ENCODE measurements at places on chromosomes 1 and 21.
A peak's percentile ranks its signal among the peaks of the same experiment; 100 is the strongest.

DNA sequence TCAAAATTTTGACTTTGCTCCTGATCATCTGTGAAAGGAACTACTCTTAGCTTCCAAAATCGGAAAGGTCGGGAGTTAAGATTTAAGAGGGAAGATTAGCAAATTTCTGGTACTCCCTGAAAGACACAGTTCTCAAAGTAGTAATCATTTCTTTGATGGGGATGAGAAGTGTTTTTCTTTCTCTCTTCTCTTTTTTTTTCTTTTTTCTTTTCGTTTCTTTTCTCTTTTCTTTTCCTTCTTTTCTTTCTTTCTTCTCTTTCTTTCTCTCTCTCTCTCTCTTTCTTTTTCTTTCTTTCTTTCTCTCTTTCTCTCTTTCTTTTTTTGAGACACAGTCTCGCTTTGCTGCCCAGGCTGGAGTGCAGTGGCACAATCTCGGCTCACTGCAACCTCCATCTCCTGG, 5.1 kb upstream of the RAB29 start:
- DNase-seq, result no peak

DNA sequence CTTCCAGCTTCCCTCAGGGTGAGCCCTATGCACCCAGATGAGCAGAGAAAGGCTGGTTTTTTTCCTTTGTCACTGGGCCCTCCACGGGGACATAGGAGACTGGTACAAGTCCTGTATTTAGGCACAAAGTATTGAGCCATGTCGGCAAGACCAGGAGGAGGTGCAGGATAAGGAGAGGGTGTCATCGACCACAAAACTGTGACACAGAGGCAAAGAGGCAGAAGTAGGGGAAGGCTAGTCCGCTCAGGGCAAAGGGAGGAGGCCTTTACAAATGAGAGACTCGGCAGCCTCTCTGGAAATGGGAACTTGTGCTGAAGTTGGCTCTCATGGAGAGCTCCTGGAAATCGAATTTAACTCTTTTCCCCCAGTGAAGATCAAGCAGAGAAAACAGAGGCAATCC, 70.7 kb upstream of the CAMK1G start:
- DNase-seq, result no peak

- DNase-seq, result no peak
Observed at GRCh38 chr21:41269535-41269934, 47.1 kb upstream of the FAM3B start.

DNA sequence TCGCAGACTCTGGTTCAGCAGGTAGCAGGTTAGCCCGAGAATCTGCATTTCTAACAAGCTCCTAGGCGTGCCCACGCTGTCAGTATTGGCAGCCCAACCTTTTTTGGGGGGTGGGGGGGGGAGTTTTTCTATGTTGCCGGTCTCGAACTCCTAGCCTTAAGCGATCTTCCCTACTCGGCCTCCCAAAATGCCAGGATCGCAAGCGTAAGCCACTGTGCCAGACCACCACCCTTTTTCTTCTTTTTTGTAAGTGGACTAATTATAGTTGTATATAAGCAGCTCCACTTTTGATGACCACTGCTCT, 480 bp upstream of the MIS18A start:
- DNase-seq, result no peak

DNA sequence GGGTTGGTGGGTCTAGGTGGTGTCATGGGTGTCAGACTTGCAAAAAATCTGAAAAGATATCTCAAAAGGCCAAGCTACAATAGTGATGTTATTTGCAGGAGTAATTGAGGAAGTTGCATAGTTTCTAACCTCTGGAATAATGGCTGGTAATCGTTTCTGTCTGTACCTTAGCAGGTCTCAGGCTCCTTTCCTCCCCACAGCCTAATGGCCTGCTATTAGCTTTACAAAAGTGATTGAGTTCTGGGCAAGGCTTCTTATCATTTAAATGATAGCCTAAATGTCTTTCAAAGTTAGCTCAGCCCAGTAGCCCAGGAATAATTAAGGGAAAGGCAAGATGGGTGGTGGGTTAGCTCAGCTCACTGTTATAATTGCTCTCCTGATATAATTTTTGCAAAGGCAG, 37.7 kb upstream of the IGSF5 start:
- DNase-seq, result no peak

GRCh38 chr21:42614396-42614795, 39.0 kb upstream of the PDE9A start:
- peak; percentile 65 for DNase-seq

DNA sequence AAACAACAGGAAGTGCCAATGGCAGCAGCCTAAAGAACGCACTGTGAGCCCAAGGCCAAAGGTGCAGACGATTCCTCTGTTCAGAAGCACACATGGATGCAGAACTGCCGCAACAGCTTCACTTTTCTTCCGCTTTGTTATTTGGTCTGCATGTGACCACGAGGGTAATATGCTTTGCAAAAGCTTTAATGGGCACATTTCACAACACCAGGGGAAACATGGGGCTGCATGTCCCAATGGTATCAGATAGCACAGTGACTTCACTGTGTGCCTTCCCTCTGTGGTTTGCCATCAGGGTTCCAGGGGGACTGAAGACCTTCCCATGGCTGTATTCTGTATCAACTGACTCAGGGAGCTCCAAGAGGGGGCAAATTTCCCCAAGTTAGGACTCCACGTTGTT, 28.3 kb downstream of the THAP3 start:
- DNase-seq, result no peak

GRCh38 chr1:47871799-47872353, 125.3 kb downstream of the TRABD2B start:
- DNase-seq, result no peak

GRCh38 chr1:1307261-1307922, 338 bp downstream of the ACAP3 start:
- DNase-seq, result no peak

DNA sequence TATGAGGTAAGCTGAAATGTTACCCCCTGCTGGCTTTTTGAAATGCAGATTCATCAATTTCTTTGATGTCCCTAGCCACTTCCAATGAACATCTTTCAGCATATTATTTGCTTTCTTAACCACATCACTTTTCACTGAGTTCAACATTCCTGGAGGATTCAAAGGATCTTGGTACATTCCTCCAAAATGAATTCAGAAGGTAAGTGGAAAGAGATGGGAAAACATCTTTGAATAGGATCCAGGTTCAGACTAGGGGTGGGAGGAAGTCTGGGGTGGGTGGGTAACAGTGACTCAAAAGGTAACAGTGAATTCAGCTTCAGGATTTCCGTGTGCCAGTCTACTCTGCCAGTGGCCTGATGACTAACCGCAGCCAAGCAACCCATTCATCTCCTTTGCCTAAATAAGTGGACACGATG, 180.7 kb downstream of the ZC3H11B start:
- no peak for DNase-seq

DNA sequence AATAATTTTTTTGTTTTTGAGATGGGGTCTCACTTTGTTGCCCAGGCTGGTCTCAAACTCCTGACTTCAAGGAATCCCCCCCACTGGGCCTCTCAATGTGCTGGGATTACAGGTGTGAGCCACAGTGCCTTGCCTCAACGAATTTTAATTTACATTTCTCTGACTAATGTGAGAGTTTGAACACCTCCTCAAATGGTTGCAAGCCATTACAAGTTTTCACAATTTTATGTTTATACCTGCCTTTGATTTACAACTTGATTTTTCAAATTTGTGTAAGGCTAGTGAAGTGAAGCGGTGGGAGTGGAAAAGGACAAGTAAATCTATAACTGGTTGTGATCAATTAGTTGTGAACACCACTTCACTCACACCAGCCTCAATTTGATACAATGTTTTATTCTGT, 8.9 kb upstream of the RHBDL2 start:
- no peak for DNase-seq

DNA sequence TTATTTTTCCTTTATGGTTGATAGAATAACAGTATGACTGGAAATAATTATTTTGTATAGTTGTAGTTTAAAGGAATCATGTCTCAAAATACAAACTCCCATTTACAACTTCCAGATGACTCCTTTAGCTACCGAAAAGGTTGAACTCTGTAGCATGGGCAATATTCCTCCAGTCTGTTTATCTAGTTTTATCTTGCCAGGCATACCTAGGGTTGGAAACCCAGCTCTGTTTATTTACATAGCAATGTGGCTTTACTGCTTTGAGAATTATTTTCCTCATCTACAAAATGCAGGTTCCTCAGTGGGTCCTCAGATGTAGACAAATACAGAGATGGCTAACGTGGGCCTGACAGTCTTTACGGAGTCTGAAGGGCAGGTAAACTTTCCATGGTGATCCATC, 51.1 kb downstream of the C8A start:
- no peak for DNase-seq

DNA sequence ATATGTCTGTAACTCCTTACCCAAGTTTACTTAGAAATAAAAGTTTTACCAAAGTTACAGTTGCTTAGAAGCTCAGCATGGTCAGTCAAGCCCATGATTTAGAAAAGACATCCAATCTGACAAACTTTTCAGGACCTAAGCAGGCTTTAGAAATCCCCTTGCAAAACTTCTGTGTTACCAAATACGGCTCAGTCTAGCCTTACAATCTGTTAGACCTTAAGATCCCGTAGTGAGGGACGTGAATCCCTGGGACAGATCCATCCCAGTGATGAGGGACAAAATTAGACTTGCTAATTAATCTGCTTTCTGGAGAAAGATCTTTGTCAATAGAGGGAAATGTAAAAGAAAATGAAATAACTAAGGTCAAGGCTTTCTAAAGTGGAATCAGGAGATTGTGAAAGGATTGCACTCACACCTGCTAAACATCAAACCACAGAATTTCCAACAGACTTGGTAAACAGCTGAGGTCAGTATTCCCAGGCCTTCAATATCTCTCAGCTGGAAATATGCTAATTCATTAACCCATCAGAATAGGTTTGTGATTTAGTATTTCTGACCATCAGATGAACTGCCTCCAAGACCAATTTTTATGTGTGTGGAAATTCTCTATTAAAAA, 375.3 kb downstream of the DUSP10 start:
- DNase-seq, result no peak

DNA sequence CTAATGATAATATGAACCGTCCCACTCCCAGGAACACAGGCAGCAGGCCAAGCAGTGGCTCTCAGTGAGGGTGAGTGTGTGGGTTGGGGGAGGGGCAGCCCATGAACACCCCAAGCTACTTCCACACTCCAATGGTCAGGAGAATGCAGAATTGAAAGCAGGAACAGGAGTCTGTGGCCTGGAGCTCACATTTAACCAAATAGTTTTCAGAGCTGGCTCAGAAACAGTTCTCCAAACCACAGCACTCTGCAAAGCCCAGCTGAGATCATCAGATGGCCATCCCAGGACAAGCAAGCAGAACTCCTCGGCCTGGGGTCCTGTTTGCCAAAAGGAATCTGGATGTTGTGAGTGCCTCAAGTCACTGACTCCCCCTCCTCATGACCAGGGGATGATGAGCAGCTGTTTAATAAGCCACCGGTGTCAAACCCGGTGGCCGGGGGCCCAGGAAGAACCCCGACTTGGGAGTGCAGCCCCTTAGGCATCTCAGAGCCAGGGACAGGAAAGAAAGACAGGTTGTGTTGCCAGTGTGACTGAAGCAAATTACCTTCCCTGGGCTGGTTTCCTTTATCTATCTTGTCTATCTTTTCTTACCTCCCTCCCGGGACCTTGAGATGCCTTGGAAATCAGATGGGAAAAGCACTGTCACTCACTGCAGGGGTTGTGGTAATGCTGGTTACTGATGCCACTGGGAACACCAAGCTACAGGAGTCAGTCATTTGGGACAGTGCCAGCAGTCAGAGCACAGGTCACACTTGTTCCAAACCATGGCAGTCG, 20.4 kb downstream of the DEGS1 start:
- no peak for DNase-seq

GRCh38 chr1:207672522-207673130, 27.7 kb downstream of the CR1L start:
- no peak for DNase-seq

DNA sequence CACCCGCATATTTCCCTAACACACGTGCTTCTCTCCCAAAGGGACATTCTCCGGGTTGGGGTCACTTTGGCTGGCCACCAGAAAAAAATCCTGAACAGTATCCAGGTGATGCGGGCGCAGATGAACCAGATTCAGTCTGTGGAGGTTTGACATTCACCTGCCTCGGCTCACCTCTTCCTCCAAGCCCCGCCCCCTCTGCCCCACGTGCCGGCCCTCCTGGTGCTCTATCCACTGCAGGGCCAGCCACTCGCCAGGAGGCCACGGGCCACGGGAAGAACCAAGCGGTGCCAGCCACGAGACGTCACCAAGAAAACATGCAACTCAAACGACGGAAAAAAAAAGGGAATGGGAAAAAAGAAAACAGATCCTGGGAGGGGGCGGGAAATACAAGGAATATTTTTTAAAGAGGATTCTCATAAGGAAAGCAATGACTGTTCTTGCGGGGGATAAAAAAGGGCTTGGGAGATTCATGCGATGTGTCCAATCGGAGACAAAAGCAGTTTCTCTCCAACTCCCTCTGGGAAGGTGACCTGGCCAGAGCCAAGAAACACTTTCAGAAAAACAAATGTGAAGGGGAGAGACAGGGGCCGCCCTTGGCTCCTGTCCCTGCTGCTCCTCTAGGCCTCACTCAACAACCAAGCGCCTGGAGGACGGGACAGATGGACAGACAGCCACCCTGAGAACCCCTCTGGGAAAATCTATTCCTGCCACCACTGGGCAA, 59.1 kb downstream of the LACTBL1 start:
- no peak for DNase-seq

- no peak for DNase-seq
Observed at GRCh38 chr1:153612755-153613331, at the start of gene S100A16. TSS of gene S100A16 (minus strand) at chr1:153613137. CDS start at chr1:153608151, 4,986 bp downstream.

GRCh38 chr1:13697738-13698137, 2.2 kb upstream of the PRDM2 start:
- DNase-seq, result no peak

DNA sequence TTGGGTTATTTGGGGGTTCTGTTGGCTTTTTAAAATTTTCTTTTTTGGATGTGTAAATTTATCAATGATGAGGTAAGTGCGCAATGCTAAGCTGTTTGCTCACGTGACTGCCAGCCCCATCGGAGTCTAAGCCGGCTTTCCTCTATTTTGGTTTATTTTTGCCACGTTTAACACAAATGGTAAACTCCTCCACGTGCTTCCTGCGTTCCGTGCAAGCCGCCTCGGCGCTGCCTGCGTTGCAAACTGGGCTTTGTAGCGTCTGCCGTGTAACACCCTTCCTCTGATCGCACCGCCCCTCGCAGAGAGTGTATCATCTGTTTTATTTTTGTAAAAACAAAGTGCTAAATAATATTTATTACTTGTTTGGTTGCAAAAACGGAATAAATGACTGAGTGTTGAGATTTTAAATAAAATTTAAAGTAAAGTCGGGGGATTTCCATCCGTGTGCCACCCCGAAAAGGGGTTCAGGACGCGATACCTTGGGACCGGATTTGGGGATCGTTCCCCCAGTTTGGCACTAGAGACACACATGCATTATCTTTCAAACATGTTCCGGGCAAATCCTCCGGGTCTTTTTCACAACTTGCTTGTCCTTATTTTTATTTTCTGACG, 3.1 kb downstream of the OLIG2 start:
- DNase-seq, result peak; percentile 43

GRCh38 chr1:2556678-2557481, 709 bp downstream of the TNFRSF14 start:
- peak; percentile 65 for DNase-seq

Measured in activated T-cell treated with anti-CD3 and anti-CD28 coated beads, Interleukin-2, amount 50 U/mL, for 48 hours (primary cell).